IPS-NIHi11 (cell line): ENCODE measurements at places on chromosomes 7 and 10.

- no peak for DNase-seq
These were observed 339.1 kb downstream of the HGF start for GRCh38 chr7:81430761-81431160.

GRCh38 chr7:17772581-17773288 lies 167.6 kb downstream of the SNX13 start:
- DNase-seq, result no peak

GRCh38 chr7:137667633-137668387 lies 179.0 kb downstream of the DGKI start:
- no peak for DNase-seq

DNA sequence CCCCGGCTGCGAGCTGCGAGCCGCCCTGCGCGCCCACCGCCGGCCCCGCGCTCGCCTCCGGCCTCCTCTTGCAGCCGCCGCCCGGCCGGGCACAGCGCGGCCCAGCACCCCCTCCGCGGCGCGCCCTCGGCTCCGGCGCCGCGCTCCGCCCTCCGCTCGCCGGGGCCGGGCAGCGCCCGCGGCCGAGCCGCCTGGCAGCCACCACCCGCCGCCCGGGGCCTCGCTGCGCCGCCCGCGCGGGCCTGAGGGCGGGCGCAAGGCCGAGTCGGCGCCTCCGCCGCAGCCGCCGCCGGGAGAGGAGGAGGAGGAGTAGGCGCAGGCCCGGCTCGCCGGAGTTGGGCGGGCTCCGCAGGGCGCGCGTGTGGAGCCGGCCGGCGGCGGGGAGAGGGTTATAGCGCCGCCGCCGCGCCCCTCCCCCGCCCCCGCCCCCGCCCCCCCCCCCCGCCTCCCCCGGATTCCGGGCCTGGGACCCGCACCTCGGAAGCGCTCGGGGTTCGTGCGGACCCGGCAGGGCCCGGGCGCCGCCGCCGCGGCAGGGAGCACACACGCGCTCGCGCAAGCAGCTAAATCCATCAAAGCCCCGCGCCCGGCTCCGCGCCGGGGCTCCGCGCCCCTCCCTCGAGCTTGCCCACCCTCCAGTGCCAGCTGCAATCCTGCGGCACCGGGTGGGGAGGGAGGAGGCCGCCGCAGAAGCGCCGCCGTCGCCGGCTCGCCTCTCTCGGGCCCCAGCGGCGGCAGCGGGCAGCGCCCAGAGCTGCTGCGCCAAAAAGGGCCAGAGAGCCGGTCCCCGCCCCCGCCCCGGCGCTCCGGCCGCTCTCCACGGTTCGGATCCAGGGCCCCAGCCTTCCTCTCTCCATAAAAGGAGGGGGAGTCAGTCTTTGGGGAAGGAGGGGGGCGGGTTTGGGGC lies at the start of gene PDGFA:
TSS of gene PDGFA (minus strand) at position 363 of the 907 bp plus-strand sequence. CDS start 845 bp downstream, outside the sequence.
- peak; percentile 79 for DNase-seq

GRCh38 chr10:79152423-79152817 lies 83.7 kb downstream of the ZMIZ1 start:
- no peak for DNase-seq

DNA sequence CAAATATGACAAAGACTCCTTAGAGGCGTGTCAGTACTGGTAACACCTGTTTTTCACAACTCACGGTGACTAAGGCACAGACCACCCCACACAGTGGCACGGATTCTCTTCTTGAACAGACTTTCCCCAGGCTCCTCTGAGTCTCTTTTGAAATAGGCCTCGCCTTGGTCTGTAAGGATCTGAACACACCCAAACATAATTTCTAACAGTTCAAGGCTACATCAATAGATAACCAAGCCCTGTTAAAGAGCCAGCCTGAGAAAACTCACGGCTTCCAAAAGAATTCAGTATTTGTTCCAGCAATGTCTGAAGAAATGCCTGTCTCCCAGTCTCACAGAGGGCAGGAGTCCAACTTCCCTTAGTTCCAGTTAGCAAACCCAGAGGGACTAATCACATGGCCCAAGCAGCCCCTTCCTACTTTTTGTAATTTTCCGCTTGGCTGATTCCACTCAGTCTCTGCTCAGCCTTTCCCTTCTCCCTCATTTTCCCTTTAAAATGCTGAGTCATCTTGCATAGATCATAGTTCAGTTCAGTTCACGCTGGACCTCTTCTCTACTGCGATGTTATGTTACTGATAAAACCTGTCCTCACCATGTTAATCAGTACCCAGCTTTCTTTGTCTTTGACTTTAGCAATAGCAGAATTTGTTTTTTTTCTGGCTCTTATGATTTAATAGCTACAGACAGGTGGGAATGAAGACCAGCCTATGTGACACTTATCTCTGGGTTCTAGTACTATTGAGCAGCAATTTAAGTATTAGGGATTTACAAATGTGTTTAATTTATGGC lies 22.6 kb upstream of the AKR1C3 start:
- DNase-seq, result peak; percentile 35

- DNase-seq, result no peak
These were observed 37.0 kb downstream of the PFKP start for GRCh38 chr10:3104251-3104918.

GRCh38 chr10:44995581-44995913 lies 5.2 kb upstream of the ZNF22 start:
- DNase-seq, result no peak

GRCh38 chr10:88489107-88489506 lies 94.0 kb downstream of the RNLS start:
- DNase-seq, result no peak

DNA sequence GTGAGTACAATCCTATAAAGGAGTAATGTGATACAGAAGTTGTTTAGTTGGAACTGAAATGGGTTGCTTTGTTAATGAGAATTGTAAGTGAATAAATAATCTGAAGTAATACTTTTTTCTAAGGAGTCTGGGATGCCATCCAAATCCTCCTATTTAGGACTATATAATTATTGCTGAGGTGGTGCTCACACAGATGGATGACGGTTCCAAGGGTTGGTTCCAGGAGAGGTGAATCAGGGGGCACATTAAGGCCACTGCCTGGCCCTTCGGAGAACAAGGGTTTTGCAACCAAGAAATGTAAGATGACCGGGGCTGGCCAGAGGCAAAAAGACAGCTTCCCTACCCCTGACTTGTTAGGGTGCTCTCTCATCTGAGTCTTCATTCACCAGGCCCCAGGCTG lies 352.7 kb downstream of the PHTF2 start:
- no peak for DNase-seq

- no peak for DNase-seq
These were observed 537.6 kb downstream of the ACTR3B start for GRCh38 chr7:153297141-153297540.

- no peak for DNase-seq
These were observed 45.7 kb downstream of the PITRM1 start for GRCh38 chr10:3126741-3127346.

GRCh38 chr7:156167417-156167807 lies 355.1 kb upstream of the SHH start:
- DNase-seq, result no peak

GRCh38 chr7:22642454-22642853 lies 84.5 kb upstream of the IL6 start:
- DNase-seq, result no peak

DNA sequence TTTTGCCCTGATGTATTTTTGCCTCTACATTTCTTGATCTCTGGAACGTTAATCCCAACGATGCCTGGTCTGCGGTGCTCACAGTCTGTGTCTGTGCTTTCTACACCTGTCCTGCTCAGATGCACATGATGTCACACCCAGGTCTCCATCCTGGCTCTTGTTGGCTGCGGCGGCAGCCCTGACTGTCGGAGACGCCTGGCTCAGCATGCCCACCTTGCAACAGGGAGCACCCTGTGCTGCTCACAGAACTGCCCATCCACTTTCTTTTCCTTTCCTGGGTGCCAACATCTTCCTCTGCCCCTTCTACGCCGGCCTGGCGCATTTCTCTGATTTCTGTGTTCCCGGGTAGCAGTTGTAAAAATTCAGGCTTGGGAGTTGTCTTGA lies 106.2 kb downstream of the CUX1 start:
- no peak for DNase-seq

DNA sequence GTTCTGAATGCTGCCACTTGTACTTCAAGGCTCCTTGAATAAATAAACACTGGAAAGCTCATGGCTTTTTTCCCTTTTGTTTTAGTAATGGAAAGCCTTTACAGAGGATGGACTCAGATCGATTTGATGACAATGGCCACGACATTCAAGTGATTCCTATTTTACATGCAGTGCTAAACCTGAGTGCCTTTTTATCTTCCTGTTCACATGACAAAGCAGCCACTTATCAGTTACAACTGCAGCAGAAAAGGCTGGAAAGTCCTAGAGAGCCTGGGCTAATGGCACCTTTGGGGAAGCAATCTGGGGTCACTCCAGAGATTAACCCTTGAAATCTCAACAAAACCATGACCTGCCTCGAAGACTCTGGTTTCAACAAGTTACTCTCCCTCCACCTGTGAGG lies 249.0 kb upstream of the AUTS2 start:
- DNase-seq, result peak; percentile 32

DNA sequence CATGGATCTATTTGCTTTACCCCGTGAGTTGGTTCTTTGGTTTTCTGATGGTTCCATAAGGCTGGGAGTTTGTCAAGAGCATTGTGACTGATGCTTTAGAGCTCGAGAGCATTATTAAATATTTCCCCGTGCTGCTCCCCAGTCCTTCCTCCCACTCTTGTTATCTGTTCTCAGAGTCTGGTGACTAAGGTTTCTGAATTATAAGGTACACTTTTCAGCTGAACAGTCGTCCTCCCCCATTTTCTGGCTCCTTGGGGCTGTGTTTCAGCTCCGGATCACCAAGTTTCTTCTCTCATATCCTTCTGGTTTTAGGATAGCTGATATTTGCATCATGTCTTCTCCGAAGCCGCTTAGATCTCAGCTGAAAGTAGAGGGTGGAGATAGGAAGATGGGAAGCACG lies 57.8 kb upstream of the CACNB2 start:
- no peak for DNase-seq
